SK-N-MC (cell line): ENCODE measurements at places on chromosomes 7 and 10.

DNA sequence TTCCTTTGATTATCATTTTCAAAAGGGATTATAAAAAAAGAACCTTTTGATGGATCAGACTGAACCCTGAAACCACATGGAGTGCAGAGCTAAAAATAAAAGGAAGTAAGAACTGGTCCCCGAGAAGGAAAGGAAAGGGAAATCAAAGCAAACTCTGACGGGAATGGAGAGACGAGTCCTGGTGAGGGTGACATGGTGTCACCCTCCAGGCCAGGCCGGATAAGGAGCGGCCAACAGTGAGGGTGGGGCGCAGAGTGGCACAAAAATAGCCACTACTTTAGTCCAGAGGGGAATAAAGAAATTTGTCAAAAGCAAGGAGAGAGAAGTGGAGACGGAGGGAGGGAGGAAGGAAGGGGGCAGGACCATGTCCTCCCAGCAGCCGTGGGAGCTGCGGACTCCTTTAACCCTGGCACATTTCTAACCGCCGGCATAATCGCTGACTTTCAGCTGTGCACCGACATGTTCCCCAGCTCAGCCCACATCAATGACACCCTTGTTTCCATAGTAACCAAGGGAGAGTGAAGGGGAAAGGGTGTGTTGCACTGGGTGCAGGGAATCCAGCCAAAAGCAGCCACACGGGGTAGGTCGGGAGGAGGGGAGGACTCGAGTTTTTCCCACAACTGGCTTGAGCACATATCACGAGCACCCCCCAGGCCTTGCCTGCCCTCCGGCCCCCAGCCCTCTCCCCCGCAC lies 29.7 kb downstream of the TRIM8 start:
- no peak for DNase-seq

DNA sequence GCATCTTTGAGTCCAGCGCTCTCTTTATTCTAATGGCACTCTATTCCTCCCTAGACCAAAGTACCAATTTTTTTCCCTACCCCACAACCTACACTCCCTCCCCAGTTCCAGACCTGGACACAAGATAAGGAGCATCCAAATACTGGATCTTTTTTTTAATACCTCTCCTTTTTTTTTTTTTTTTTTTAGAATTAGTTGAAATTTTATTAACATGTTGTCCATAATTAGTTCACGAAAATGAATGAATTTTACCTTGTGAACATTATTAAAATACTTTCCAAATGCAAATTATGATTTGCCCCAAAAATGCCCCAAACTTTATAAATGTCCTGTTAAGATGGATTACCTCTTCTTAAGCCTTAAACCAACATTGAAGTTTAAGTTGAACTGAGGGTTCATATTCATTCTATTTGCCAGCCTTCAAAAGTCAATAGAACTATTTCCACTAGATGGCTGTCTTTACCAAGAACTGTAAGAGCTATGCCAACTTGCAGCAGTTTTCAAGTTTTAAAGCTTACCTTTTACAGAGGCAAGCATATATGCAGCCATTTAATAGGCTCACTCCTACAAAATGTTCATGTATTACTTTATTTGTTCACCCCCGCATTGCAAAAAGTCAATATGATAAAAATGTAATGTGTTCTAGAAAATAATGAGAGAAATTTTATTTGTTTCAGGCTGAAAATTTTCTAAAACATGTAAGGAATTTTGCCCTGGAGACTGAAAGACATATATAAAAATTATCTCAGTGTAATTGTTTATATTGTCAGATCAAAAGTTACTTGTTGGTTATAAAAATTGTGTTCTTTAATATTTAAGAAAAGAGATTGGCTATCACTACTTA lies 39.7 kb upstream of the TNKS2 start:
- peak; percentile 16 for DNase-seq

- no peak for DNase-seq
These were observed 60.8 kb upstream of the SMNDC1 start for GRCh38 chr10:110365356-110366143.

- no peak for DNase-seq
These were observed 165.3 kb downstream of the PAXIP1 start for GRCh38 chr7:154837622-154838021.

- DNase-seq = no peak
These were observed 138.7 kb downstream of the GFRA1 start for GRCh38 chr10:116134322-116134721.

DNA sequence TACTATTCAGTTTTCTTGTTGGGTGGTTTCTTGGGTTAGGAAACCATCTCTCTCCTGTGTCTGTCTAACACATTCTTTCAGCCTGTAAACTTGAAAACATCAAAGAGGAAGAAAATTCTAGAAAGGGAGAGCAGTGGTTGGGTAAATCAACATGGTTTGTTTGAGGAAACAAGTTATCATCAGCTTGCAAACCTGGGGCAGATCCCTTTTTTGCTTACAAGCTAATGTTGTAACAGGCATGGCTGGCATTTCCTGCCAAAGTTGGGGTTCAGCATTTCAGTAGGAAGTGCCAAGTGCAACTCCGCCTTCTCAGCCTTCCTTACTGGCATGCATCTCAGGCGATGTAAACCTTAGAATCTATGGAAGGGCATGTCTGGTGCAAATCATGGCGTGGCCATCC lies 112.6 kb downstream of the EEPD1 start:
- DNase-seq = no peak
